ENCODE measurements at places on chromosomes 6 and 20.
A peak's percentile ranks its signal among the peaks of the same experiment; 100 is the strongest.

- no peak for DNase-seq
- H3K4me1 ChIP-seq: no peaks in the 10 kb centered on the region
- no peak overlapping the region for H3K27ac ChIP-seq
- H3K36me3 ChIP-seq: no peaks in the 10 kb centered on the region
Observed at GRCh38 chr6:56282391-56282790, 35.0 kb upstream of the COL21A1 start.

GRCh38 chr6:95365454-95365853 lies 211.9 kb upstream of the MANEA start:
- DNase-seq: no peak
- no peaks in the 10 kb centered on the region for H3K36me3 ChIP-seq
- H3K27me3 ChIP-seq: no peaks in the 10 kb centered on the region
- no peak overlapping the region for H3K4me3 ChIP-seq
- H3K4me1 ChIP-seq: no peaks in the 10 kb centered on the region

DNA sequence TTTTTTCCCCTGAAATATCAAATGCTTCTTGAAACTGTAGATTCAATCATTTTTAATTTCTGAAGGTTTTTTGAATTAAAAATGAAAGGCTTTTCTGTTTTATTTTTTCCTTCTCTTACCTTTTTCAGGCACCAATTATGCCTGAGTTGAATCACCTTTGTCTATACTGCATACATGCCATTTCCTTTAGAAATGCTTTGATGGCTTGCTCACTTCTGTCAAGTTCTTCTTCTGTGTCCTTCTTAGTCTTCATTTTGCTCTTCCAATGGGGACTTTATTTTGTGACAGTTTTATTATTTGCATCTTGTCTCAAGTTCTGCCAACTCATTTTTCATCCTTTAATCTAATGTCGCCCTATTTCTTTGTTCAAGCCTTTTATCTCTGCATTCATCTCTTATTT lies 121.9 kb upstream of the PRL start:
- no peaks in the 10 kb centered on the region for H3K36me3 ChIP-seq
- H3K4me1 ChIP-seq: no peaks in the 10 kb centered on the region
- H3K4me3 ChIP-seq: no peak overlapping the region

- no peaks in the 10 kb centered on the region for H3K4me1 ChIP-seq
- H3K27me3 ChIP-seq: no peaks in the 10 kb centered on the region
- H3K36me3 ChIP-seq: no peaks in the 10 kb centered on the region
- no peak for DNase-seq
- H3K27ac ChIP-seq: no peak overlapping the region
Observed at GRCh38 chr20:17525650-17526049, 5.5 kb downstream of the BFSP1 start.

DNA sequence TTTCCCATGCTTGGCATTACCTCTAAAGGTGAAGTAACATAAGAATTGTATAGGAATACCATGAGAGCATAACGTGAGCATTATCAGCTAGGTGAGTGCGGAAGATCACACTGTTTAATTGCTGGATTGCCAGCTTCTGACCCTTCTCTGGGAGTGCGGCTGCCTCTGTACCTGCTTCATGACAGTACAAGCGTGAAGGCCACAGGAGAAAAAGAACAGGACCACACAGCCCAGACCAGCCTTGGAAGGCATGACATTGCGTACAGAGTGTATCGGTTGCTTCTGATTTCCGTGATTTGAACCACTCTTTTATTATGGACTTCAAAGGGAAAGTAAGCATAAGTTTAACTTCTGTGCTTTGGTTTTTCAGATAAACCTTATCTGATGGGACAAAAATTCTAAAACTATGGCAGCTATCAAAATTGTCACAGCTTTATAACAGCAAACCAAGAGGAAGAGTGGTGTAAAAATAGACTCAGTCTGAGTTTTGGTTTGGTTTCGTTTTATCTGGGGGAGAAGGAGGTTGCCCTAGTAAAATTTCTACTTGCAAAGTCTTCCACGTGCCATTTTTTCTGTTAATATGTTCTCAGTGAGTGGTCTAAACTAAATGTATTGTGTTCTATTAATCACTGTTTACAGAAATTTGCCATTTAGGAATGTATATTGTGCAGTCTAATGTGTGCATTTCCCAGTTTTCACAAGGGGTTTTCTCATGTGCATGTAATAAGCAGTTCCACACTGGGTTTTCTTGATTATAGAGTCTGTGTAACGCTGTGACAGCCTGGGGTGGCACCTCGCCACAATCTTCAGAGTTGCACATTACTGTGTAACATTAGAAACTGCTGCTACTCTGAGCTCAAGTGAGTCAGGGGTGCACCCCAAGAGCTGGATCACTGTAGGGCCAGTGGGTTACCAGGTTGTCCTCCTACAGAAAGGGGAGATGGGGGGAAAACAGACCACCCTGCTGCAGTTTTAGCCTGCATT lies 97.3 kb downstream of the RPP40 start:
- no peak overlapping the region for H3K4me3 ChIP-seq
- no peaks in the 10 kb centered on the region for H3K27me3 ChIP-seq
- H3K4me1 ChIP-seq: no peaks in the 10 kb centered on the region
- DNase-seq: no peak
- H3K36me3 ChIP-seq: peaks cover 2% of the 10 kb centered on the region
- no peak overlapping the region for H3K27ac ChIP-seq

DNA sequence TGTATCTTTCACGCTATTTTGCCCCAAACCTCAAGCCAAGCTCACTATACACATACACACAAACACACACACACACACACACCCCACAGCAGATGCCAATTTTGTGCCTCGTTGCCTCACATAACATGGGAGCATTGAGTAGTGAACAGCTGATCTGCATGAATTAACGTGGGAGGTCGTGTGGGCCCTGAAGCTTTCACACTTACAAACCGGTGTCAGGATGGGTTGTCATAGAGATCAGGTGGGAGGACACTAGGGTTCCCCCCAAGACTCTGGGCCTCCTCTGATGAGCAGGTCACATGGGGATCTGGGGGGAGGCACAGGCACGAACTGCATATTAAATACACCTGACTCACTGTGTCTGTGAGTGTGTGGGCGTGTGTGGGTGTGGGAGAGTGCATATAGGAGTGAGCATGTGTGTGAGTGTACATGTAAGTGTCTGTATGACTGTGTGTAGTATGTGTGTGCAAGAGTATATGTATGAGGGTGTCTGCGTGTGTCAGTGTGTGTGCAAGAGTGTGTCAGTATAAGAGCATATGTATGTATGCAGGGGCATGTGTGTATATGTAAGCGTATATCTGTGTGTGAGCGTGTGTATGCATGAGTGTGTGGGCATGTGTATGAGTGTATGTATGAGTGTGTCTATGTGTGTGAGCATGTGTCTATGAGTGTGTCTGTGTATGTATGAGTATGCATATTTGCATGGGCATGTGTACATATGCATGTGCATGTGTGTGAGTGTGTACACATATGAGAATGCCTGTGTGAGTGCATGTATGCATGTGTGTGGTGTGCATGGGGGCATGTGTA lies 370.4 kb downstream of the PREX1 start:
- no peak overlapping the region for H3K27ac ChIP-seq
- no peaks in the 10 kb centered on the region for H3K36me3 ChIP-seq
- no peak for DNase-seq
- no peaks in the 10 kb centered on the region for H3K4me1 ChIP-seq

DNA sequence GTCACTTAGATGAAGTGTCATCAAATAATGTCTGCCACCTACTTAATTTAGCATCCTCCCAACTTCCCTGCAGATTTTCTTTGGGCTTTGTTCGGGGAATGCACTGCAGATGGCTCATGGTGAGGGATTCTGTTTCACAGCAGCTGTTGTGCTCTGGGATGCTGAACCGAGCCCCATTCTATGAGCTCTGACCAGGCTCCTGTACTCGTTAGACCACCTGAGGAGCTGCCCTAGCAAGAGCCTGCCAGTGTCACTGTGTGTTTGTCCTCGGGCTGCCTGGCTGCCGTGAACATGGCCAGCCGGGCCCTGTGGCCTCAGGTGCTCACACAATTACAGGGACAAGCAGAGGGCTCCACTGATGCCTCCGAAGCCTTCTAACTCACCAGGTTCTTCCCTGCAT lies 238.8 kb upstream of the ECI2 start:
- no peak overlapping the region for H3K27ac ChIP-seq
- no peak overlapping the region for H3K4me3 ChIP-seq
- H3K36me3 ChIP-seq: no peaks in the 10 kb centered on the region
- no peak for DNase-seq

GRCh38 chr6:49457771-49458170 lies 5.3 kb downstream of the MMUT start:
- no peak overlapping the region for H3K4me3 ChIP-seq
- DNase-seq: no peak
- peaks cover 10% of the 10 kb centered on the region for H3K36me3 ChIP-seq
- H3K4me1 ChIP-seq: peaks cover 5% of the 10 kb centered on the region

- H3K4me3 ChIP-seq: no peak overlapping the region
- H3K36me3 ChIP-seq: peaks cover 8% of the 10 kb centered on the region
- no peak for DNase-seq
- peaks cover 52% of the 10 kb centered on the region for H3K4me1 ChIP-seq
- no peak overlapping the region for H3K27ac ChIP-seq
Observed at GRCh38 chr20:51419231-51419630, 123.3 kb downstream of the NFATC2 start.

DNA sequence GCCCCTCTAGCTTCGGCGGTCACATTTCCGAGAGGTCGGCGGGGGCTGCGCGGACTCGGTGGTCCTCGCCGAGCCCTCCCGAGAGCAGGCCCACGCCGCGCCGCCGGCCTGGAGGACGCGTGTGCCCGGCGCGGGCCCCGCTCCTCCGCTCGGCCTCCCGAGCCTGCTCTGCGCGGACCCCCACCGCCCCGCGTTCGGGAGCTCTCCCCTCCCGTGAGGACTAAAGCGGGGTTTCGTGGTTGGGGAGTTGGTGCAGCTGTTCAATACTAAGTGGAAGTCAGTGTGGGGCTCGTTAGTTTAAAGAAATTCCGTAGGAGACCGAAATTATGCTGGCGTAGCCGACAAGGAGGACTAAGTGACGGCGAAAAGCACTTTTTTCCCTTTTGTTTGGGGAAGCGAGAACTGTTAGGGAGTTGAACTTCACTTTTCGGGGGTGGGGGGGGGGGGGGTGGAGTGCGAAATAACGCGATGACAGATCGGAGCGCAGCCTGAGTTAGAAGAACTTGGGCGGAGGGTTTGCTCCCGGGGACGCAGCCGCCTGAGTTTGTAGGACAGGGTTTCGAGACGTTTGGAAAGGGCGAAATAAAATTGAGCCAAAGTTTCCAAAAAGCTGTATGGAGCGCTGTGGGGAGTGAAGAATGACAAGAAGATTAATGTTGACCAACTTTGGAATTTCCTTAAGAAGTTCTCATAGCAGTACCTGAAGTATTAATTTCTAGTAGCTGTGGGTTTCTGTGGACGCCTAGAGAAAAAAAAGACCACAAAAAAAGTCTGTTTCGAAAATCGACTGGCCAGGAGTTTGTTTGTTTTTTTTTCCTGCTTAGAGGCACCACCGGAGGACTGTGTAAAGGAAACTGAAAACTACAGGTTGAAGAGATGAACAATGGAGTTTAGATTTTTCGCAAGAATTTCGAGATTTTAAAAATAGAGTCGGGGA lies 1.4 kb downstream of the QKI start:
- H3K4me1 ChIP-seq: peaks cover 3% of the 10 kb centered on the region
- DNase-seq: no peak
- H3K36me3 ChIP-seq: no peaks in the 10 kb centered on the region
- H3K4me3 ChIP-seq: peak overlapping the region; percentile 75
- peak overlapping the region; percentile 85 for H3K27ac ChIP-seq

- H3K27ac ChIP-seq: no peak overlapping the region
- no peaks in the 10 kb centered on the region for H3K27me3 ChIP-seq
- no peak for DNase-seq
- H3K36me3 ChIP-seq: no peaks in the 10 kb centered on the region
- no peak overlapping the region for H3K4me3 ChIP-seq
Observed at GRCh38 chr20:57474816-57475215, 50.1 kb downstream of the CTCFL start.

GRCh38 chr20:58246346-58246745 lies 17.9 kb upstream of the ANKRD60 start:
- H3K4me1 ChIP-seq: no peaks in the 10 kb centered on the region
- no peak overlapping the region for H3K27ac ChIP-seq
- H3K4me3 ChIP-seq: no peak overlapping the region

DNA sequence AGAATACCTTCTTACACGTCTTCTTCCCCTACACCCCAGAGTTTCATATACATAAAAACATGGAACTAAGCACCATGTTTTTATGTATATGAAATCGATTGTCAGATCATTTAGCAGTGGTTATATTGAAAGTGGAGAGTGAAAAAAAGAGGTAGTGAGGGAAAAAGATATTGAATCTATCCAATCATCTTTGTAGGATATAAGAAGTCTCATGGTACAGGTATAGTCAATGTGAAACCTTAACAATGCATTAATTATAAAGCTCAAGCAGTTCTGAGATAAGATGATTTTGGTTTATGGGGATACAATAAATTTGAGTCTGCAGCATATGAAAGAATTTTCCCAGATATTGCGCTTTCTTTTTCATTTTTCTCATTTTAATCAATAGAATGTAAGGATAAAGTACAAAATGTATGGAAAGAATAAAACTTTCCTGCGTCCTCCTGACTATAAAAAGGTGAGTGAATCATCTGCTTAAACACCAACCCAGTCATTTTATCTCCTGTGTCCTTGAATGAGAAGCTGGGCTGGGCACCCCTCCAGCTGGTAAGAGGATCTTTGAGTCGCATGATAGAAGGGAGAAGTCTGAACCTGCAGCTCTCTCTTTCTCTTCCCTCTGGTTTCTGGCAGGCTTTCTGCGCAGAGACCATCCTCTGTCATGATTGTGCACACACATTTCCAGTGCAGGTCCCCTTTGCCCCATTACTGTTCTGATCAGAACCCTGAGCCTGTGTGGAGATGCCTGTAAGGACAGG lies 28.1 kb upstream of the AKIRIN2 start:
- no peak overlapping the region for H3K4me3 ChIP-seq
- DNase-seq: no peak
- H3K27ac ChIP-seq: no peak overlapping the region
- H3K4me1 ChIP-seq: peaks cover 9% of the 10 kb centered on the region

DNA sequence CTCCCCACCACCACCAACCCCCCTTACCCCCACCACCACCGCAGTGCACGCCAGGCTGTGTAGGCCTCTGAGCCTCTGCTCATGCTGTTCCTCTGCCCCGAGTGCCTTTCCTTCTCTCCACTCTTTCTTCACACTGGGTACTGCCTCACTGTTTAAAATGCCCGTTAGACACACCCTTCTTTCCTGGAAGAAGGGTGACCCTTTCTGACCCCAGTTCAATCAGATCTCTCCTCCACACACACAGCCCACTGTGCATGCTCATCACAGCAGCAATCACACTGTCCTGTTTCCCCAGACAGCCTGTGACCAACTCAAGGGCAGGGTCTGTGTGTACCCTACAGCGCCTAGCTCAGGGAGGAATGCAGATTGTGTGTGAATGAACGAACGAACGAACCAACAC lies 10.0 kb downstream of the TMEM74B start:
- no peak overlapping the region for H3K4me3 ChIP-seq
- H3K27me3 ChIP-seq: no peaks in the 10 kb centered on the region
- H3K4me1 ChIP-seq: no peaks in the 10 kb centered on the region
- no peak overlapping the region for H3K27ac ChIP-seq
- DNase-seq: no peak

- H3K27me3 ChIP-seq: peaks cover 10% of the 10 kb centered on the region
- H3K4me1 ChIP-seq: no peaks in the 10 kb centered on the region
- H3K4me3 ChIP-seq: no peak within 1 kb of the TSS
- DNase-seq: no peak
- H3K27ac ChIP-seq: no peak within 1 kb of the TSS
- H3K36me3 ChIP-seq: no peaks in the 10 kb centered on the region
Observed at GRCh38 chr6:109978174-109979032, at the start of gene GPR6. Gene GPR6, plus strand, starts transcription at chr6:109978311. Its CDS starts 802 bp downstream, at chr6:109979113.

Measured in effector memory CD4-positive, alpha-beta T cell (primary cell).